ENCODE measurements at places on chromosomes 4 and X. TPM values are rescaled to one million over a fixed set of nuclear protein-coding genes. Genes with fewer than 3 reads are reported as not detected.

KLB gene
- total RNA-seq, result not detected

HPGDS gene
- not detected for total RNA-seq

CXCL8 gene
- not detected for total RNA-seq

MXRA5 gene
- not detected for total RNA-seq

CT55 gene
- total RNA-seq, result not detected

ATOH1 gene
- not detected for total RNA-seq

PITX2 gene
- total RNA-seq, result not detected

TBC1D19 gene
- 4.5 TPM for total RNA-seq

DDIT4L gene
- 0.63 TPM for total RNA-seq

MAGEA12 gene
- not detected for total RNA-seq
